ENCODE measurements at places on chromosomes 2 and 18.

- no peak for DNase-seq
These were observed 1.0 kb upstream of the HOXD12 start for GRCh38 chr2:176098366-176099158.

- no peak for DNase-seq
These were observed 71.8 kb downstream of the ID2 start for GRCh38 chr2:8753609-8754008.

- DNase-seq, result no peak
These were observed 14.6 kb downstream of the EML4 start for GRCh38 chr2:42183775-42184174.

DNA sequence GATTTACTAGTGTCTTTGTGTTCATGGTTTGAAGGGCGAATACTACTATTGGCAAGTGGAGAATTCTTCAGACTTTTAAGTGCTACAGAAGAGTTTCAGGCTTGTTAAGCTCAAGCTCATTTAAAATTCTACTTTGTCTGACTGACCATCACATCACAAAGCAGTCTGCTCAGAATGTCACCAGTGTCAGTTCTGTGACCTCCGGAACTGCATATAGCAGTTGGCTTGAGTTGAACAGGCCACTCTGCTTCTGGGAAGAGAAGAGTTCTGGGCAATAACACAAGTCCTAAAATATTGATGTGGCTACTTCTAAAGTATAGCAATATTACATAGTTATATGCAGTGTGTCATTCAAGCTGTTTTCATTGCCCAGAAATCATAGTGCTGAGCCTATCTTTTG, 245.0 kb upstream of the BOD1L2 start:
- DNase-seq, result no peak

- no peak for DNase-seq
These were observed 250.9 kb downstream of the DSEL start for GRCh38 chr18:67265464-67266245.

- DNase-seq, result no peak
These were observed 2.7 kb downstream of the CDH20 start for GRCh38 chr18:61335684-61336555.

- no peak for DNase-seq
These were observed 50.1 kb upstream of the ITM2C start for GRCh38 chr2:230814616-230815015.

DNA sequence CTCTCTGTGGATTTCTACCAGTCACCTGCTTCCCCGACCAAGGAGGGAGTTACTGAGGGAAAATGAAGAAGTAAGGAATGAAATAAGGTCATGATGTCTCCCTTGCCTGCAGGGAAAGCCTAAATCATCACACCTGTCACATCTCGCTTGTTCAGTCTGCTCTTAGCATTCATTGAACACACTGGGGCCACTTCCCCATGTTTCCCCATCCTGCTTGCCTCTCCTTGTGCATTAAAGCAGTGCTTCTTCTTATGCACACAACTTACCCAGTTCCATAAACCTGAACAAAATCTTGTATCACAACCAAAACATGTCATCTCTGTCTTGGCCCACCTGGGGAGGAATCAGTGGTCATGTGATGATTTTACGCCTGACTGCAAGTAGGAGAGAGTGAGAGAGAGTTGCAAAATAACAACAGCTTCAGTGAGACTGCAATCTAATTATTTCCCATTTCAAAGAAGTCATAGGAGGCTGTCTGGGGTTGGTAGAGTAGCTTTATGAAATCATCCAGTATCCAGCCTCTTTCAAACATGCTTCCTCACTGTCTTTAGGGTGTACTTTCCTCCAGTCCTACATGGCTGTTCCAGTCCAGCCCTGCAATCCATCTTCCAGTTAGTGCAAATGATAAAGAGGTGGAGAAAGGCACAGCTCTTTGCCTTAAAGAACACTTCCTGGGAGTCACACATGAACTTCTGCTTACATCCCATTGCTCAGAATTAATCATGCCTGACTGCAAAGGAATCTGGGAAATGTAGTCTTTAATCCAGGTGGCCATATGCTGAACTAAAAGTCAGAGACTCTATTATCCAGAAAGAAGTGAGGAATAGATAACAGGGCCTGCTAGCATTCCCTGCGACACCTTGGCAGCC, 220.1 kb downstream of the HAUS1 start:
- DNase-seq, result no peak
